ENCODE measurements at places on chromosomes 6 and 20.
A peak's percentile ranks its signal among the peaks of the same experiment; 100 is the strongest.

DNA sequence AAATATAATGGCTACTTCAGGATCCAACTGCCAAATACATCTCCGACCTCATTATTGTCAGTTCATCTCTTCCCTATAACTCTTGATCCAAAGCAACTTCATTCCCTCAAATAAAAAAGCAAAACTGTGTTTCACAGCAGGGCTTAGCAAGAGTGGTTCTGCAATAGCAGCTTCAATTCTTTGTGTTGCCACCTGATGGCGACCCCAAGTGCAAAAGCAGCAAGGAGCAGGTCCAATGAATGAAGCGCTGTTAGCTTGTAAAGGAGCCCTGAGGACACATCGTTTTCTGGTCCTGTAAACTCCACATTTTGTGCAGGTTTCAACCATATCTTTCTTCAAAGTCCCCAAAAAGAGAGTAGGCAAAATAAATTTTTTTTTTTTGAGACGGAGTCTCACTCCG is 19.6 kb downstream of the RTN4IP1 start:
- no peak for DNase-seq

DNA sequence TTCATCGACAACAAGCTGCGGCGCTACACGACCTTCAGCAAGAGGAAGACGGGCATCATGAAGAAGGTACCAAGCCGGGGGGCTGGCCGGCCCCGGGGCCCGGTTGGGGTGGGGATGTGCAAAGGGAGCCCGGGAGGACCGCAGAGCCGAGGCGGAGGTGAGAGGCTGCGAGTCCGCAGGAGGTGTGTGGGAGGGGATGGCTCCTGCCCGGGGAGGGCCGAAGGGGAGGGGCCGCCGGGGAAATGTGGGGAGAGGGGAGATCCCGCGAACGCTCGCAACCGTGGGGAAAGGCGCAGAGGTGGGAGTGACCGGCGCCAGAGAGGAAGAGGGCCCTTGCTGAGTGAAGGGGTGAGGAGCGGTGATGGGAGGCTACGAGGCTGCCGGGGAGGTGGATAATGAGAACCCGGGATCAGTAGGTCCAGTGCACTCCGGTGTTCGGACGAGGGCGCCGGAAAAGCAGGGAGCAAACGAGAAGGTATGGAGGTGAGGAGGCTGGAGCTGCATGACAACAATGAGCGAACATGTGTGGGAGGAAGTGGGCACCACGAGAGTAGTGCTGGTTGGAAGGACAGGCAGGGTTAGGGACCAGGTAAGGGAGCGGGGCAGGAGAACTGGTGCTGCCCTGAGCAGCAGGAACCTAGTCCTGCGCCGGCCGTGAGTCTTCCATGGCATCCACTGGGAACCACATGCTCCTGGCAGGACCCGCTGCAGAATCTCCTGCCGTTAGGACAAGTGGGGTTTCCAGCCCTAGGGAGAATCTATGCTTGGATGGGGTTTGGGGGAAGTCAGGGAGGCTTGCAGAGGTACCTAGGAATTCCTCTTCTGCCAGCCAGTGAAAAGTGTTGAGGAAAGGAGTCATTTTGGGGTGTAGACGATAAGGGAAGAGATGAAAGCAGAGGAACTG is 1.3 kb downstream of the SRF start:
- DNase-seq = peak; percentile 47

DNA sequence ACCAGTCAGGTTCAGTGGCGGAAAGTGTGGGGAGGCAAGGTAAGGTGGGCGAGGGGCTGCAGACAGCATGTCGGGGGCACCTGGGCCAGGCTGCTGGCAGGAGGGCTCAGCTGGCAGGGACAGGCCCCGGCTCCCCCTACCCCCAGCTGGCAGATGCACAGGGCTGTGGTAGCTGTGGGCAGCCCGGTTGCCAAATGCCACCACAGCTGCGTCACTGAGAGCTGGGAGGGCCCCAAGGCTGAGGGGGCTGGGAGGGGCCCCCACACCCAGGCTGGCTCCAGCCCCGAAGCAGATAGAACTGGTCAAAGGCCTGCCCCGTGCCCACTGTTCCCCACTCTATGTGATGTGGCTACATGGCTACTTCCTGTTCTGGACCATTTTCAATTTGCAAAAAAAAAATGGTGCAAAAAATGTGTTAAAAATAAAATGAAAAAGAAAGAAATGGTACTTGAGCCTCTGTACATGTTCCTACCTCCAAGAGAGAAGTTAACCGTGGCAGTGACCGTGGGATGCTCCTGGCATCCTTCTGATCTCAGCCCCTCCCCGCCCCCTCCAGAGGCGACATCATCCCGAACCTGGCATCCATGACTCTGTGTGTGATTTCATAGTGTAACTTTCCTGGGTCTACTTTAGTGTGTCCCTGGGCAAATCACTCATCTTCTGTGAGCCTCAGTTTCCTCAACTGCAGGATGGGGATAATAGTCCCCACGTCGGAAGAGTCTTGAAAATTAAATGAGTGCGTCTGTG is 64.4 kb downstream of the UBE2V1 start:
- DNase-seq = peak; percentile 24

GRCh38 chr6:22766979-22767378 is 197.6 kb downstream of the HDGFL1 start:
- DNase-seq = no peak

DNA sequence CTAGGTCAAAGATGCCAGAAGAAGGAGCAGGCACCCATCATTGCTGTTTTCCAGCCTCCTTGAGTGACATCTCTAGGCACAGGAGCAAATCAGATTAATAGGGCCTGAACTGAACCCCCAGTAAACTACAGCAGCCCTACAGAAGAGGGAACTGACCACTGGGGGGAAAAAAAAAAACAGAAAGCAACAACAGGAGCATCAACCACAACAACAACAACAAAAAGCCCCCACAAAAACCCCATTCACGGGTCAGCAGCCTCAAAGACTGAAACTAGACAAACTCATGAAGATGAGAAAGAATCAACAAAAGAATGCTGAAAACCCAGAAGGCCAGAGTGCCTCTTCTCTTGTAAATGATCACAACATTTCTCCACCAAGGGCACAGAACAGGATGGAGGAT is 537.4 kb upstream of the BTBD3 start:
- no peak for DNase-seq

- DNase-seq = no peak
Measured at GRCh38 chr6:19452495-19452894, 384.7 kb upstream of the ID4 start.

GRCh38 chr6:2817903-2818443 is 23.7 kb downstream of the SERPINB1 start:
- DNase-seq = no peak

- DNase-seq = no peak
Measured at GRCh38 chr6:107342144-107342543, 117.2 kb downstream of the PDSS2 start.

DNA sequence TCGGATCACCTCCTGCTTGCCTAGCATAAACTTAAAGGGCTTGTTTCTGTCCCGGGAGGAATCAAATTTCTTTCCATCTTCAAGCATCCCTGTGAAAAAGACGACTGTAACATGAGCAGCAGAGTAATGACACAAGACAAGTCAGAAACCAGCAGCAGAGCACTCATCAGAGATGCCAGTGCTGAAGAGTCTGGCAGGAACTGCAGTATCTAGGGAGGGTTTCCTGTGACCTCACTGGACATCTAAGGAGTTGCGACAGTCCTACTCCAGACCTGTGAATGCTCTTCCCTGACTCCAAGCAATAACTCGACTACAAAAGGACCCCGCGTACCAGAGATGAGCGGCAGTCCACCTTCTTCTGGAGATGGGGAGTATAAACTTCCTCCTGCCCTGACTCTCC is 17.3 kb downstream of the FKBP1A start:
- DNase-seq = no peak

GRCh38 chr6:149077208-149077607 is 240.3 kb upstream of the TAB2 start:
- DNase-seq = no peak

- DNase-seq = no peak
Measured at GRCh38 chr6:80217794-80218193, 111.3 kb downstream of the BCKDHB start.

GRCh38 chr6:43037197-43037596 is 15.8 kb downstream of the RRP36 start:
- no peak for DNase-seq

GRCh38 chr6:25684565-25684964 is 32.5 kb downstream of the SCGN start:
- no peak for DNase-seq

- DNase-seq = no peak
Measured at GRCh38 chr20:40016392-40016791, 672.6 kb downstream of the MAFB start.

- DNase-seq = no peak
Measured at GRCh38 chr20:45611054-45611453, 18.5 kb upstream of the WFDC10A start.
